ENCODE measurements at places on chromosomes 16 and 17.

DNA sequence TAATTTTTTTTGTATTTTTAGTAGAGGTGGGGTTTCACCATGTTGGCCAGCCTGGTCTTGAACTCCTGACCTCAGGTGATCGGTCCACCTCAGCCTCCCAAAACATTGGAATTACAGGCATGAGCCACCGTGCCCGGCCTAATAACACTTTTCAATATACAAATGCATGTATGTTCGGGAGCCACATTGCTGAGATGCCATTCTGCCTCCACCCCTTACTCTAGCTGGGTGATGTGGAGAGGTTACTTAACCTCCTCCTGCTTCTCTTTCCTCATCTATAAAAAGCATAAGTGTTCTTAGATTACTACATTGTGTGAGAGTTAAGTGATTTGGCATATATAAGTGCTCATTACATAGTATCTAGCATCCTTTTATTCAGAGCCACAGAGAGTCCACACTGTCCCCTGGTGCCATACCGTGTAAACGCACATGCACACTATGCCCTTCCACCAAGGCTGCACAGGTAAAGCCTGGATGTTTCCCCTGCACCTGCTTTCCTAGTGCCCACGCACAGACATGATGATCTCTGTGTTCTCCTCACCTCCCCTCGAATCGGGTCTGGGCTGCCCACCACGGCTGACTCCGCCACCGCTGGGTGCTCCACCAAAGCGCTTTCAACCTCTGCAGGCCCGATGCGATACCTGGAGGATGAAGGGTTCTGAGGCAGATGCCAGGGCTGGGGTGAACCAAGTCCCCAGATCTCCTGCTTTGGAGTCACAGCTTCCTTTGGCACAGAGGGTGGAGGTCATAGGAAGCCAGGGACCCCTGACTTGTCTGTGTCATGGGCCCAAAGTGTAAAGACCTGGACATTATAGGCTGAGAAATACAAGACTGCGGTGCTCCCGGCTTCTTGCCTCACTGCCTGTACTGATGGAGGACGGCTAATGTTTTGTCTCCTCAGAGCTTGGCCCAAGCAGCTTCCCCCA is 49.0 kb upstream of the ACSM2B start:
- no peak overlapping the region for H3K27ac ChIP-seq
- no peak for DNase-seq
- no peaks in the 10 kb centered on the region for H3K27me3 ChIP-seq
- no peak overlapping the region for H3K4me3 ChIP-seq

DNA sequence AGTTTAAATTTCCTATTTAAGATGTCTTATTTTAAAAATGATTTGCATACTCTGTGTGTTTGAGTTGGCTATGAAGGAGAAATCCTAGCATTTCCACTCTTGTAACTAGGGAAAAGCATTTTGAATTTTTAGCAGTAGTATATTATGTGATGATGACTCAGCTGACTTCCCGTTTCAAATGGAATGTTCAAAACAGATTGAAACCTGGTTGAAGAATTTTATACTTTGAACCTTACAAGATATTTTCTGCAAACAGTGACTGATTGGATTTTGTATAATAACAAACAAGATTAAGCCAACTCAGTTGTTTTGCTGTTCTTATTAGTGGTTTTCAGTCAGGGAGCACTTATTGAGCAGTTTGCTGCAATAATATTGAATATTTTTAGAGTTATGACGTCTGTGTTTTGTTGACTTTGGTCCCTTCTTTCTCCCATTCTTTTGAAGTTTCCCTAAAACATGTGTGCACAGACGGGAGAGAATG is 8.0 kb downstream of the TNRC6A start:
- H3K4me1 ChIP-seq: peaks cover 30% of the 10 kb centered on the region
- peak overlapping the region; percentile 51 for H3K27ac ChIP-seq
- no peak overlapping the region for H3K4me3 ChIP-seq
- H3K36me3 ChIP-seq: peaks cover 10% of the 10 kb centered on the region
- H3K27me3 ChIP-seq: no peaks in the 10 kb centered on the region

DNA sequence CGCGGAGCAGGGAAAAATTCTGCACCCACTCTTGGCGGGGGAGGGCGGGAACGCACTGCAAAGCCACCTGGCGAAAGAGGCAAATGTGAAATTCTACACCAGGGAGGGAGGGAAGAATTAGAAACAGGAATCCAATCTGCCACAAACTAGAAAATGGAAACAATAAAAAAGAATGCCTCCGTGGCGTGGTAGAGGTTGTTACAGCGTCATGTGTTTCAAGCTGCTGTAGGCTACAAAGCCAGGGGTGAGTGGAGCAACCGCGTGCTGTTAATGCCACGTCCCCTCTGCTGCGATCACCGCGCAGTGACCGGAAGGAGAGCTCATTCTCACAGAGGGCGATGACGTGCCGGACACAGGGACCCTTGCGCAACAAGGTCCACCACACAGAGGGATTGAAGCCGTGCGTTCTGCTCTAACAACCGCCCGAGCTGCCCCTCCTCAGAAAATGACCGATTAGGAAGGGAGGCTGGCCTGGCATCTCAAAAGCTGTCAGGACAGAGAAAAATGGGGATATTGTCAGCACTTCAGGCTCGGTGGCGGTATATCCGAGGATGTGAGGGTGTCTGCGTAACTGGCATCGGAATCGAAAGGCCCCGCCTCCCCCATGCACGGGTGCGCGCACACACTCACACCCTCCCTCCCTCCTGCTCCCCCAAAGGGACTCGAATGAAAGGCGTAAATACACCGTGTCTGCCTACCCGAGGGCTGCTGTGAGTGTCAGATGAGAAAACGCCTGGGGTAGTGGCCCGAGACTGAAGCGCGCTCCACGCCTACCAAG is 70.8 kb upstream of the TNRC6C start:
- peaks cover 66% of the 10 kb centered on the region for H3K27me3 ChIP-seq
- peaks cover 20% of the 10 kb centered on the region for H3K4me1 ChIP-seq

GRCh38 chr17:3988297-3989040 is 24.2 kb upstream of the ATP2A3 start:
- H3K27me3 ChIP-seq: peaks cover 8% of the 10 kb centered on the region
- no peak for DNase-seq
- no peak overlapping the region for H3K27ac ChIP-seq
- no peak overlapping the region for H3K4me3 ChIP-seq
- no peaks in the 10 kb centered on the region for H3K36me3 ChIP-seq

DNA sequence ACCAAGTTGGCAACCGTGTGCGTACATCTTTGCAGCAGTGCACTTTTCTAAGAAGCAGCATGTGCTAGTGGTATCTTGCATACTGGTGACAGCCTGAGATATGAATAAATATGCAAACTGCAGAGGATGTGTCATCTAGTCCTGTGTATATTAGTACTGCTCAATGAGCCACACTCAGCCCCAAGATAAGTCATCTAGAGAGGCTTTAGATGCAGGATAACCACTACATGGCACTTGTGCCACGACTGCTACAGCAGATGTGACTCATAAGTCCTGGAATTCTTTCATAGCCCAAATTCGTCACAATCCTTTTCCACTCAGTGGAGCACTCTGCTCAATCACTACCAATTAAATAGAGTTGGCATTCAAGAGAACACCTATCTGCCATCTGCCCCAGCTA is 171.5 kb downstream of the AXIN2 start:
- DNase-seq: no peak
- H3K4me3 ChIP-seq: no peak overlapping the region
- H3K36me3 ChIP-seq: no peaks in the 10 kb centered on the region

- no peaks in the 10 kb centered on the region for H3K4me1 ChIP-seq
- no peaks in the 10 kb centered on the region for H3K36me3 ChIP-seq
- peaks cover 45% of the 10 kb centered on the region for H3K27me3 ChIP-seq
- H3K27ac ChIP-seq: no peak overlapping the region
- H3K4me3 ChIP-seq: no peak overlapping the region
Observed at GRCh38 chr16:5045499-5046115, 11.9 kb upstream of the NAGPA start.

DNA sequence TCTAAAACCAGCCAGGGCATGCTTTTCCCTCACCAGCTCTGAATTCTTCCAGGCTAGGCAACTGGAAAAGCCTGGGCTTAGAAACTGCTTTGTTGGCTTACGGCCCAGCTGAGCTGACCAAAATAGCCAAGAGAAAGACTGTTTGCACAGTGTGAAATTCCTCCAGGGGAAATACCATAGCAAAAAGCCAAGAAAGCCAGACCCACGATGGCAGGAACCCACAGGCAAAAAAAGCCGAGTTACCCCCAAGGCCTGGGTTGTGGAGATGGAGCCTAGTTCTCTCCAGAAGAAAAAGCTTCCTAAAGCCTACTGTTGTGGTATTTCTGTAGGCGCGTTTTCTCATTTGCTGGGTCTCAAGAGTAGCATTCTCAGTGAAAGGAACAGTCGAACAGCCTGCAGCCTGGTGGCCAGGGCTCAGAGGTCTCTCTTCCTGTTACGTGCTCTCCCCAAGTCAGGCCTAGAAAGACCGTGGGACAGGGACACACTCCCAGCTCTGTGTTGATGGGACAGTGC is 9.2 kb downstream of the SP2 start:
- H3K27ac ChIP-seq: peak overlapping the region; percentile 36
- peaks cover 11% of the 10 kb centered on the region for H3K36me3 ChIP-seq
- no peak for DNase-seq
- no peak overlapping the region for H3K4me3 ChIP-seq
- no peaks in the 10 kb centered on the region for H3K4me1 ChIP-seq
- no peaks in the 10 kb centered on the region for H3K27me3 ChIP-seq

- H3K27me3 ChIP-seq: no peaks in the 10 kb centered on the region
- H3K4me1 ChIP-seq: peaks cover 40% of the 10 kb centered on the region
- DNase-seq: no peak
- H3K27ac ChIP-seq: no peak overlapping the region
- peaks cover 6% of the 10 kb centered on the region for H3K36me3 ChIP-seq
Observed at GRCh38 chr17:44564429-44564828, 7.1 kb downstream of the FZD2 start.

DNA sequence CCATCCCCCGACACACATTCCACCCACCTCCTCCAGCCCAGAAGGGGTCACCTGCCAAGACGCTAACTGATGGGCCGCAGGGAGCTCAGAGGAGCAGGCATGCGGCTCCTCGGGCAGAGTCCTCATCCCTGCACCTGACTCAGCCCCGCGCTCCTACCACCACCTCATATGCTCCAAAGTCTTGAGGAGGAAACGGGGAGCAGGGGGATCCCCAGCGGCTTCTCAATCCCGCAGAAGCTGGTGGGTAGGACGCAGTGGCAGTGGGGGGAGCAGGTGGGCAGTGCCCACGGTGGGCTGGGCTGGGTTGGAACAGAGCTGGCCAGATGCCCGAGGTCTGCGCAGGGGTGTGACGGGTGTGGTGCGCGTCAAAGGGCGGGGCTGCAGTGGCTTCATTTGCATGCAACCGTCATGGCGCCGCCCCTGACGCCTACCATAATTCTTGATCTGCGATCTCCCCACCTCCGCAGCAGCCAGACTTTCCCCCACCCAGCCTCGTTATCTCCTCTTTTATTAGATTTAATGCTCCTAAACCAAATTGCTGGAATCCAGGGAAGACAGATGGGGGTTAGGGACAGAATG is 39.0 kb upstream of the EMP2 start:
- H3K4me1 ChIP-seq: peaks cover 53% of the 10 kb centered on the region
- no peaks in the 10 kb centered on the region for H3K36me3 ChIP-seq
- H3K27ac ChIP-seq: peak overlapping the region; percentile 57
- peak overlapping the region; percentile 34 for H3K4me3 ChIP-seq
- H3K27me3 ChIP-seq: peaks cover 5% of the 10 kb centered on the region
